ENCODE measurements at places on chromosomes 11 and 22.

GRCh38 chr11:67309166-67309565, 5.8 kb downstream of the SSH3 start:
- DNase-seq: no peak

- no peak for DNase-seq
Observed at GRCh38 chr11:1783725-1784529, 20.2 kb upstream of the CTSD start.

- no peak for DNase-seq
Observed at GRCh38 chr11:84799112-84799511, 828.0 kb downstream of the DLG2 start.

GRCh38 chr22:37757663-37758062, 50.1 kb upstream of the GCAT start:
- no peak for DNase-seq

DNA sequence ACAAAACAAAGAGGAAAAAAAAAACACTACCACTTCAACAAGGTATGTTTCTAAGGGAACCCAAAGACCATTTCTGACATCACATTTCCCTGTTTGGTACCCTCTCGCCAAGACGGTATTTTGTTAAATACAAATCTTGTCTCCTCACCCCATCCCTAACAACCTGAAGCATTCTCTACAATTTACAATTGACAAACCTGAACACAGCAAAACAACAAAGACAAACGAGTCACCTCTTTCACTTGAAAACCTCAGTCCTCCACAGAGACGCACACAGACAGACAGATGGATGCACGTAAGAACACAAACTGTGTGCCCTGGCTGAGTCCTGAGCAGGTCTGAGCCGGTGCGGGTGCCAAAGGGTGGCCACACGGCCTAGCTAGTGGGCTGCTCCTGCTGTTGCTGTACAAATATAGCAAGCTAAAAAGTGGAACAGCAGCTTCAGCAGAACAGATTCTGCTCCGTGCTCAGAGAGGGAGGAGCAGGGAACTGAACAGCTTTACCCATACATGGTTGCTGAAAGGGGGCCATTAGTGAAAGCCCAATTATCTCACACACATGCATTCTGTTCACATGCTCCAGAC, 28.5 kb downstream of the CELF1 start:
- no peak for DNase-seq

DNA sequence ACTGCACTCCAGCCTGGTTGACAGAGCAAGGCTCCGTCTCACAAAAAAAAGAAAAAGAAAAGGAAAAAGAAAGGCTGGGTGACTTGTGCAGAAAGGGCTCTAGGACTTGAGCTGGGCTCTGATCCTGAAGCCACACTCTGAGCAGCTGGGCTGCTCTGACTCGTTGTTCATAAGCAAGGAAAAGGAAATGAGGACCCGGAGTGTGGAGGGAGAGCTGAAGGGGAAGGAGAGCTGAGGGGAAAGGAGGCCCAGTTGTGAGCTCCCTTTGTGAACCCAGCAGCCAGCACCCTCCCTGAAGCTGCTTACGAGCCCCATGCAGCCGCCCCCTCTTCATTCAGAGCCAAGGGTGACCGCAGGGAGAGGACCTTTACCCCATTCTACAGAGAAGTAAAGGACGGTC, 12.3 kb upstream of the SH3BP1 start:
- no peak for DNase-seq

- DNase-seq: peak; percentile 31
Observed at GRCh38 chr22:50696799-50697561, 24.4 kb downstream of the SHANK3 start.

- no peak for DNase-seq
Observed at GRCh38 chr11:134761926-134762247, 349.8 kb upstream of the B3GAT1 start.

DNA sequence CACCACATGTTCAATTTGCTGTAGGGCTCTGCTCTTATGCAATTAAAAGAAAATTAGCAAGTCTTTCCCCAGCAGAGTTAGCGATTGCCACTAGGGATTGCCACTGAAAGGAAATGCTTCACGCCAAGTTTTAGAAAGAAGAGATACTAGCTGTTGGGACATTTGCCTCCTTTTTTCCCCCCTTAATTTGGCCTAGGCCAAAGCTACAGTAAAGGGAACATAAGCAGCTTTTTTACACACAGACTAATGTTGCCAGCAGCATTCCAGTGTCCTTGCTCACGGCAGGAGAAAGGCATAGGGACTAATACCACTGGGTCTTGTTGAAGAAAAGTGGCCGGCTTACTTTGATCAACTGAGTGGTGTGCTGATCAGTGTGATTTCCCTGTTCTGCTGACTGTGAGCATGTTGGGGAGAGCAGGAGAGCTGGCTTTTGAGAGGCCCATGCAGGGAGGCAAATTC, 71.2 kb downstream of the PHF21A start:
- DNase-seq: peak; percentile 91

GRCh38 chr22:45896964-45897538, 79.9 kb downstream of the WNT7B start:
- DNase-seq: no peak

GRCh38 chr11:65112546-65113360, 1.1 kb downstream of the TM7SF2 start:
- DNase-seq: peak; percentile 27

GRCh38 chr11:117366875-117367274, 39.2 kb downstream of the CEP164 start:
- DNase-seq: no peak

Measured in fibroblast of skin of right biceps (primary cell).